ENCODE measurements at places on chromosomes 7 and 10.

GRCh38 chr7:126656165-126656564 is 596.6 kb downstream of the GRM8 start:
- no peak for DNase-seq

- DNase-seq = no peak
Observed at GRCh38 chr7:84781838-84782237, 405.0 kb downstream of the SEMA3D start.

GRCh38 chr10:22436893-22437619 is 91.8 kb downstream of the SPAG6 start:
- DNase-seq = peak; percentile 77

DNA sequence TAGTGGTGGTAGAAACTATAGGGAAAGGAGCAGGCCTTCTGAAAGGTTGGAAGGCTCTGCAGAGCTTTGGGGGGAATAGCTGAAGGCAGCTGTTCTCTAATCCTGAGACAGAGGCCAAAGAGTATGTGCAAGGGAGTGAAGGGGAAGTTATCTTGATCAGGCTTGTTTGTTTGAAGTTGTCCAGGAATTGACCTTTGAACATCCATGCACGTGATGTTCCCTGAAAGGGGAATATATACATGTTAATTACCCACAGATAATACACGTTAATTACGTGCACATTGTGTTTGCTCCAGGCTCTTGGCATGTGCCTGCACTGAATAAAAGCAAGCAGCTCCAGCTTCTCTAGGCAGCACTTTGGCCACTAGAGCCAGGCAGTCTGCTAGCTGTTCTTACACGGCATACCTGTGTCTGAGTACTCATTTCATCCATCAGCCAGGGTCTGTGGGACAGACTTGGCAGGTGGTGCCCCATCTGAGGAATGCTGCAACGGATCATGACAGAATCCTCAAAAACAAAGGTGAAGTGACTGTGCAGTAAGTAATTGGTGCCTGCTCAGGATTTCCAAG is 18.0 kb upstream of the STARD3NL start:
- no peak for DNase-seq

GRCh38 chr10:97915346-97916131 is 65.9 kb downstream of the GOLGA7B start:
- DNase-seq = no peak

DNA sequence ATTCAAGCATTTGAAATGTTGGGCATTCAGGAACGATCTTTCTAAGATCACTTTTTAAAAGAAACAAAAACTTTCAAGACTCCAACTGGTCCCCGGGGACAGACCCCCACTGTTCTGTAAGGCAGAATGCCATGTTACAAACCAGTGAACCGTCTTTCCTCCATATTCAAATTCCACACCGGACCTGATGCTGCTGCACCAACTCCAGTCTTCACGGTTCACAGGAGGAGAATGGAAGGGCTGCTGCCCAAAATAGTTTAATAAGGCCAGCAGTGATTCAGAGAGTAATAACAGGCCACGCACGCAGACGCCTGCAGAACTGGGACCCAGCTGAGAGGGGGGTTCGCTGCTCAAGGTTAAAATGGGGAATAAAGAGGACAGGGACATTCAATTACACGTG is 47.2 kb downstream of the OSBPL3 start:
- no peak for DNase-seq

DNA sequence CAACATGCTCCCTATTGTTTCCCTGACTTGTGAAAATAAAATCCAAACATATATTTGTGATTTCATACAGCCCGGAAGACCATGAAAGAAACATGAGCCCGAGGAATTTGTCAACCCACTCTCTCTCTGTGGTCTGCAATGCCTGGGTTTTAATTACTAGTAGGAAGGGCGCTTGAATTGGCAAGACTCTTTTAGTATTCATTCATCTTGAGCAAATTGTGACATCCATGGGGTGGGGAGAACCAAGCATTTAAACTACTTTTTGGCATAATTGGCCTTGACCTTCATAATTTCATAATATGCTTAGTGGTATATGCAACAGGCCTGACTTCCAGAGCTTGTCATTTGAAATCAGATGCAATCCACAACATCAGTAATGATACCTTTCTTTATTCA is 142.4 kb upstream of the BMPER start:
- DNase-seq = no peak

DNA sequence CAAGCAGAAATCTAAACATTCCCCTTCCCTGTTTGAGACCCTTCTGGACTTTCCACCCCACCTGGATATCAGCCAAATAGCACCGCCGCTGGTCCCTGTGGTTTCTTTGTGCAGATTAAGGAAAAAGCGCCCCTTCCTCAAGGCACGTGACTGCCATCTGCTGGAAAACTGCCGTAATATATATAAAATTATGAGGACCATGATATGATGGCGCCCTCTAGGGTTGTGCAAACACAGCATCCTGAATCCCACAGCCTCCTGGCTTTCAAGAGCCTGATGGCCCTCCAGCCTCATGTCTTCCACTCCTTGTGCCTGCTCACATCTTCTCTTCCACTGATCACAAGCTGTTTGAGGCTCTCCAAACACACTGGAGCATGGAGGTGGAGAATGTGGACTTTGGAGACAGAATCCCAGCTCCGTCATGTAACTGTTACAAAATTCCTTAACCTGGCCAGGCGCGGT is 121.3 kb downstream of the MYL10 start:
- no peak for DNase-seq

- no peak for DNase-seq
Observed at GRCh38 chr10:22605168-22605567, 109.2 kb downstream of the PIP4K2A start.

DNA sequence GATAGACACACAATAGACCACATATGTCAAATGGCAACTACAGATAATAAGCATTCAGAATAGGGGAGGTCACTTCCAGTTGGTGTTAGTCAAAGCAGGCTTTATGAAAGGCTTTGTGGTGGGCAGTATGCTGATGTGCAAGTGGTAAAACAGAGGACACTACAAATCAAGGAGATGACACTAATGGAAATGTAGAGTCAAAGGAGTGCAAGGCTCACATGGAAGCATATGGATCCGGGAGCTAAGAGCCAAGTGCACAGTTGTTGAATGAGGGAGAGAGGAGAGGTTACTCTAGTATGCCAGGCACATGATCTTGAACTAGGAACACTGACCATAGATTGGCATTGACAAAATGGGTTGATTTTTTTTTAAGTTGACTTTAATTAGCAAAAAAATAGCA is 62.7 kb downstream of the GRM3 start:
- DNase-seq = no peak

- DNase-seq = no peak
Observed at GRCh38 chr10:43041422-43042342, 35.2 kb upstream of the RET start.
